H1 (cell line): ENCODE measurements at places on chromosomes 5 and 9. TPM values are rescaled to one million over a fixed set of nuclear protein-coding genes. Genes with fewer than 3 reads are reported as not detected.

- DNase-seq, result no peak
These were observed 46.7 kb downstream of the PRRC1 start for GRCh38 chr5:127564002-127564769.

GRCh38 chr5:34849253-34849652 is 10.3 kb downstream of the TTC23L start:
- DNase-seq, result no peak

DNA sequence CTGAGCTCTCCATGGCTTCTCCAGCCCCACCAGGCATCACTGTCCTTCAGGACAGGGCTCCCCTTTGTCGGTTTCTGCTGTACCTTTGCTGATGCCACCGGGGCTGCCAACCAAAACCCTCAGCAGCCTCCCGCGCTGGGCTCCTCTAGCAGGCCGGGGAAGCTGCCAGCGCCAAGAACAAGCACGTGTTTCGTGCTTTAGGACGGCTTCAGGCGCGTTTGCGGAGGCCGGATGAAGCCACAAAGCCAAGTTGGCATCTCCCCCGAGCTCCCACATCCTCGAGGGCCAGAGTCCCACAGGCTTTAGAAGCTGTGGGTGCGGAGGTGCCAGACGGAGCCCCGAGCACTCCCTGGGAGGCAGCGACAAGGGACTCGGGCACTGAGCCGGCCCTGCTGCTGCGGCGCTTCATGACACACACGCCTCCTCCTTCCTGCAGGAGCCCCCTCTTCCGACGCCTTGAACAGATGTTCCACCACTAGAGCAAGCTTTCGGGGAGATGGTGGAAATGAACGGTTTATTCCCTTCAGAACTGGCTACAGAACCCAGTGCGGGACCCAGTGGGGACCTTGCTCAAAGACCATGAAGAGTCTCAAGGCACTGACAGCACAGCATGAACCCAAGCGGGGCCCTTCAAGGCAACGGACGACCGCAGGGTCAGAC is 36.7 kb downstream of the SARDH start:
- DNase-seq, result no peak

IL9 gene
- polyA plus RNA-seq, result not detected in 2 replicates

GPR150 gene
- polyA plus RNA-seq, result 0.14 and 0.27 TPM in 2 replicates

- DNase-seq, result no peak
These were observed 141.5 kb upstream of the FER start for GRCh38 chr5:108606185-108606584.

TIMD4 gene
- not detected in 2 replicates for polyA plus RNA-seq

DNA sequence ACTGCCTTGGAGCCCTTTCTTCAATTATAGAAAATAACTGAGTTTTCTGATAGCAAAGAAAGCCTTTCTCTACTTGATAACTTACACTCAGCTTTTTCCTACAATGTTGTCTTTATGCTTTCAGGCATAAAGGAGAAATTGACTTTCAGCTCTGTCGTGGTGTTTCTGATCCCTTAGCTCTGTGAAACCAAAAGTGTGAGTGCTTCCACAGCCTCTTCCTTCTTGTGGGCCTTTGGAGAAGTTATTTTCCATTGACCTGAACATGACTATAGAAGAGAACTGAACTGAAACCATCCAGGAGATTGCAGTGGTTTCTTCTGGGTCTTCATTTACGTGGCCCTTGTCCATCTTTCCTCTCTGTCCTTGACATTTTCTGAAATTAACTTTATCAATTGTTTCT is 59.5 kb upstream of the EQTN start:
- no peak for DNase-seq

DNA sequence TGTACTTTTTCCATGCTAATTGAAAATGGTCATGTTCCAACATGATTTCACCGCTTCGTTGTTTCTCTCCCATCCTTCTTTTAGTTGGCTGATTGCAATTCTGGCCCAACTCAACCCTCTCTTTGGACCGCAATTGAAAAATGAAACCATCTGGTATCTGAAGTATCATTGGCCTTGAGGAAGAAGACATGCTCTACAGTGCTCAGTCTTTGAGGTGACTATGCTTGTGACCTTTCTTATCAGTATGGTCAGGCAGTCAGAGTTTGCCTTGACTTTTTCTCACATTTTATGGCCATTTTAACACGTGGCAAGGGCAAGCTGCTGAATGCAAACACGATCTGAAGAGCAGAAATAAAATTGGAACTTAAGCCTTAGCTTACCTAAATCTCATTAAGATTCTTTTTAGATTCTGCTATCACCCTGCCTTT is 36.0 kb upstream of the CREBRF start:
- no peak for DNase-seq

GRCh38 chr5:172223901-172224873 is 30.2 kb downstream of the EFCAB9 start:
- DNase-seq, result no peak

- no peak for DNase-seq
These were observed 12.6 kb upstream of the CCNG1 start for GRCh38 chr5:163424836-163425235.

GRCh38 chr9:130640681-130641080 is 23.7 kb upstream of the PRDM12 start:
- DNase-seq, result no peak

FCN2 gene
- not detected in 2 replicates for polyA plus RNA-seq

- no peak for DNase-seq
These were observed 31.8 kb downstream of the ERMP1 start for GRCh38 chr9:5800969-5801738.

SLC6A18 gene
- polyA plus RNA-seq, result 0.03 TPM in 1 of 2 replicates, not detected in the other

GRCh38 chr5:81924442-81924841 is 47.4 kb upstream of the ATG10 start:
- no peak for DNase-seq

DNA sequence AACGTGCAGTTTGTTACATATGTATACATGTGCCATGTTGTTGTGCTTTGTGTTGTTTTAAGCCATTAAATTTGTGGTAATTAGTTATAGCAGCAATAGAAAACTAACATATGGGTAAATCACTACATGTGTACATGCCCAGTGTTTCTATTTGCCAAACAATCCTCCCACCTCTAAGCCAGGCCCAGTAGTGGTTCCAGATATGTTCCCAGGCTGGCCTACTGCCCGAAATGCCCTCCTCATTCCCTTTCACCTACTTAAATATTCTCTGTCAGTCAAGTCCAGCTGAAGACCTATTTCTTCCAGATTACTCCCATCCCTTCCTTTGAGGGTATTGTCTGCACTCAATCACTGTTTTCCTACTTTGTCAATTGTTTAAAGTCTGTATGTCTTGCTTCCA is 24.1 kb upstream of the AGGF1 start:
- no peak for DNase-seq

DNA sequence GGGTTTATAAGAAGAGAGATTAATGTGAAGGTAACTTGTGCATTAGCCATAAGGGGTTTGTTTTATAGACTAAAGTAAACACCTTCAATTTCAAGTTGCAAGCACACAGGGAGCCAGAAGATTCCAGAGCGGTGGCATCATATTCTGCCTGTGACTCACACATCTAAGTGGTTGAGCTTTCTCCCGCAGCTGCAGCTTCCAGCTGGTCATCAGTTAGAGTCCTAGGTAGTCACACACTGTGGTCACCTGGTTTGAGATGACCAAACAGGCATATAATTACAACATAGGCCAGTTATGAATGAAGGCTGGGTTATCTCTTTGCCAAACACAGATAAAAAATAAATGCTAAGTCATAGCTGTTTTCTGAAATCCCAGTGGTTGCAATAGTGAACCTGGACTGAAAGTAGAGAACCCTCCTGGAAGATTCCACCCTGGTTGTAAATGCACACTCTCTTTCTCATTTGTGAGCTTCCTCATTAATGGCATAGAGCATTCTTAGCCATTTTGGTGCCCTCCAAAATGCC is 171.3 kb downstream of the GDNF start:
- no peak for DNase-seq

- no peak for DNase-seq
These were observed 5.6 kb upstream of the ARL15 start for GRCh38 chr5:54315736-54316528.
